Astrocyte (in vitro differentiated cells and primary cell): ENCODE measurements at places on chromosomes 7 and 10. TPM values are rescaled to one million over a fixed set of nuclear protein-coding genes. Genes with fewer than 3 reads are reported as not detected.

- no peak for DNase-seq
Measured at GRCh38 chr7:120363414-120363813, 90.4 kb downstream of the KCND2 start.

DNA sequence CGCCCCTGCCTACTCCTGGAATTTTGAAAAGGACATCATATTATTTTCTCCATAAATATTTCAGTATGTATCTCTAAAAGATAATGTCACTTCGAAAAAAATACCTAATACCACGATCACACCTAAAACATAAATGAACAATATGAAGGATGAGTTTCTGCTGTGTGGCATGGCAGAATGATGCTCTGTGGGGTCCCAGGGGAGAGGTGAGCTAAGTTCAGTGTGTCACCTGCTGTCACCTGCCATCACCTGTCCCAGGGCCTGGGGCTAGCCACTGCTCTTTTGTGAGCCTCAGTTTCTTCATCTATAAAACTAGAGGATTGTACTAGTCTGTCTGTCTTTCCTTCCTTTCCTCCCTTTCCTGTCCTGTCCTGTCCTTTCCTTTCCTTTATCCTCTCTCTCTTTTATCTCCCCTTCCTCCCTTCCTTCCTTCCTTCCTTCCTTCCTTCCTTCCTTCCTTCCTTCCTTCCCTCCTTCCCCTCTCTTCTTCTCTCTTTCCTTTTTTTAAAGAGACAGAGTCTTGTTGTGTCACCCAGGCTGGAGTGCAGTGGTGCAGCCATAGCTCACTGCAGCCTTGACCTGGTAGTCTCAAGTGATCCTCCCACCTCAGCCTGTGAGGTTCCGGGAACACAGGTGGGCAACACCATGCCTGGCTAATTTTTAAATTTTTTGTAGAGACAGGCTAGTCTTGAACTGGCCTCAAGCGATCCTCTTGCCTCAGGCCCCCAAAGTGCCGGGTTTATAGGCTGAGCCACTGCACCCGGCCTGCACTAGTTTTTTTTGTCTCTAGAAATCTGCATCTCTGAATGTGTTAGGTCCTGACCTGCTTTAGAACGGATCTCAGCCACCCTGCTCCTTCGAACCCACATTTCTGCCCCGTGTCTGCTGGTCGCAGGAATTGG, 43.1 kb downstream of the CUX1 start:
- DNase-seq, result no peak

- DNase-seq, result no peak
Measured at GRCh38 chr7:148447221-148447849, 143.2 kb upstream of the C7orf33 start.

GRCh38 chr7:137146012-137146455, 197.5 kb downstream of the PTN start:
- DNase-seq, result peak; percentile 98

GRCh38 chr7:41323806-41324205, 379.1 kb downstream of the INHBA start:
- peak; percentile 20 for DNase-seq

DNA sequence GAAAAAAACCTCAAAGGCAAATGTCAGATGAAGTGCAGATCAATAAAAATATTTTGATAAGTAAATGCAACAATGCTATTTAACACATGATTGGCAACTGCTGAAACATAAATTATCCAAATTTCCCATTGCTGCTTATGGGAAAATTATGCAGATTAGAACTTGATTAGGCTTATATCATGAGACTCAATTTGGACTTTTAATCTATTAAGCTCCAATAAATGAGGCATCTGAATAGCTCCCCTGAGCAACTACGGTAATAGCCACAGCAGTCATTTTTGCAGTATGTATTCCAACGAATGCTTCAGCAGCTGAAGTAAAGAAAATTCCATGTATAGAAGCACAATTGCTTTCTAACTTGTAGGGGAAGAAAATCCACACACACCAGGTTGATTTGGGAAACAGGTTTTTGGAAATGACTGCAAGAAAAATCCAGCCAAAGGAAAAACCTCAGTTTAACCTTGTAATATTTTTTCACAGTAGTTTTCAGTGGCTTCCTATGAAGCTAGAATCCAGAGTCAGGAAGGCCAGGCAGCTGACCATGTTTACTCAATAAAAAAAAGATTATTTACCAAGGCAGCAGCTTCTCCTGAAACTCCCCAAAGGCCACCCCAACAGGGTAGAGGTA, 716.1 kb downstream of the KCNMA1 start:
- DNase-seq, result no peak

GRCh38 chr10:42991442-42992098, 85.3 kb upstream of the RET start:
- DNase-seq, result no peak

GRCh38 chr7:158809596-158809995, 19.7 kb downstream of the ESYT2 start:
- DNase-seq, result no peak

- DNase-seq, result no peak
Measured at GRCh38 chr10:95261926-95262325, 28.9 kb downstream of the PDLIM1 start.

GRCh38 chr10:115727129-115727528, 545.9 kb downstream of the GFRA1 start:
- DNase-seq, result no peak

DNA sequence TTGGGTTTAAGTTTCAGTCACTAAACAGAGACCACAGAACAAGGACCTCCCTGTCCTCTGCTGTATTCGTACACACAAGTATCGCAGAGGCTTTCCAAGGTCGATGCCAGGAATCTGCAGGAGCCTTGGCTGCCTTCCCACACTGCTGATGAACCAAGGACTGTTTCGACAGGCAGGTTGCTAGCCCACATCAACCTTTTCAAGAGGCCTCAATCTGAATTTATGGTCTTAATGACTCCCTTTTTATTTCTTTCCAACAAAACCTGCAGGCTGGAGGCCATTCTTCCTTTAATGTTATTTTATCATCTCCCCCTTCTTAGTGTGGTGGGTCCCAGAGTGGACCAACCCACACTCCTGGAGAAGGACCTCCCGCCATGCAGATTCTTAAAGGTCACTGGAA, 45.6 kb downstream of the JCAD start:
- peak; percentile 44 for DNase-seq

DNA sequence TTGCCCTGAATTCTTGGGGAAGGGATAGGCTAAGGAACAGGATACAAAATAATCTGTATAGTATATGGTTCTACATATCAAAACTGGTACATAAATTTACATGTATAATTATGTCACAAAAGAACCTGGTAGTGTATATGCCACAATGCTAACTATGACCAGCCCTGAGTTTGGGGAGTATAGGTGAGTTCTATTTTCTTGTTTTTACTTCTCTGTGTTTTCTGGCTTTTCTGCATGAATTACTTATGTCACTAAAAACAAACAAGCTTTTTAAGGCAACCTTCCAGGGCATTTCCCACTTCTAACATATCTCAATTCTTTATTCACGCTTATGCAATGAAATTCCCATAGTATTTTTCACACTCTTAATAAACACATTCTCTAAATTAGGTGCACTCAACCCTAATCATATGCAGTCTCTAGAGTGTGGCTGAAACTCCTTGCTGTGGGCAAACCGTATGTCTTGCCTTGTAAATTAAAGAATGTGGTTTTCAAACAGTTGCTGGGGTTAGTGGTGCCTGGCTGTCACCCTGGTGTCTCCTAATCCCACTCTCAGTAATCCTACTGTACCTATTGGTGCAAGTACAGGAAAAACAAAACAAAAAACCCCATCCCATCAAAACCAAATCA, 14.0 kb upstream of the INSIG1 start:
- no peak for DNase-seq

GRCh38 chr7:25388681-25389080, 160.4 kb upstream of the NPVF start:
- DNase-seq, result no peak

- no peak for DNase-seq
Measured at GRCh38 chr7:66313886-66314568, 108.9 kb downstream of the TPST1 start.

DNA sequence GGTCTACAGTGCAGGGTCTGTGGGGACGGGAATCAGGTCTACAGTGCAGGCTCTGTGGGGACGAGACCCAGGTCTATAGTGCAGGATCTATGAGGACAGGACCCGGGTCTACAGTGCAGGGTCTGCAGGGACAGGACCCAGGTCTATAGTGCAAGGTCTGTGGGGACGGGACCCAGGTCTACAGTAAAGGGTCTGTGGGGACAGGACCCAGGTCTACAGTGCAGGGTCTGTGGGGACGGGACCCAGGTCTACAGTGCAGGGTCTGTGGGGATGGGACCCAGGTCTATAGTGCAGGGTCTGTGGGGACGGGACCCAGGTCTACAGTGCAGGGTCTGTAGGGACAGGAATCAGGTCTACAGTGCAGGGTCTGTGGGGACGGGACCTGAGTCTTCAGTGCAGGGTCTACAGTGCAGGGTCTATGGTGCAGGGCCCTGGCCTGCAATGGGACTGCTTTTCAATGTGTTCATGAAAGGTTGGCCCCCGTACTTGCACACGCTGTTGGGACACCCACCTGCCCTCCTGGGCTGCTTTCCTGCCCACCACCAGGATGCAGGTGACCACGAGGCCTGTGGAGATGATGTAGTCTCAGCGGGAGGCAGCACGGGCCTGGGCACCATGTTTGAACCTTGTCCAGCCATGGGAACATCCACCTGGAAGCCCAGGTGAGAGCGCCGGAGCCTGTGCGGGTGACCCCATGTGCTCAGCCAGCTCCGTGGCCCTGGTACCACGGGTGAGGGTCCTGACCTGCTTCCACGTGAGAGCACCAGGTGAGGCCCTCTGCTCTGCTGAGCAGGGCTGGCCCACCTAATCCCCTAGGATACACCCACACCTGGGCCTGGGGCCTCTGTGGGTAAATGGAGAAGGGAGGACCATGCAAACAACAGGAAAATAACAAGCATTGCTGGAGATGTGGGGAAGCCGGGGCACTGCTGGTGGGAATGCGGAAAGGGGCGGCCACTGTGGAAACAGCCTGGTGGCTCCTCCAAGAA, 91.4 kb upstream of the DIP2C start:
- DNase-seq, result no peak

- DNase-seq, result no peak
Measured at GRCh38 chr7:55521917-55522902, 50.1 kb downstream of the VOPP1 start.

- DNase-seq, result no peak
Measured at GRCh38 chr7:48004638-48005037, 24.3 kb downstream of the SUN3 start.

GRCh38 chr7:156518466-156518865, 122.1 kb upstream of the RNF32 start:
- no peak for DNase-seq

DNA sequence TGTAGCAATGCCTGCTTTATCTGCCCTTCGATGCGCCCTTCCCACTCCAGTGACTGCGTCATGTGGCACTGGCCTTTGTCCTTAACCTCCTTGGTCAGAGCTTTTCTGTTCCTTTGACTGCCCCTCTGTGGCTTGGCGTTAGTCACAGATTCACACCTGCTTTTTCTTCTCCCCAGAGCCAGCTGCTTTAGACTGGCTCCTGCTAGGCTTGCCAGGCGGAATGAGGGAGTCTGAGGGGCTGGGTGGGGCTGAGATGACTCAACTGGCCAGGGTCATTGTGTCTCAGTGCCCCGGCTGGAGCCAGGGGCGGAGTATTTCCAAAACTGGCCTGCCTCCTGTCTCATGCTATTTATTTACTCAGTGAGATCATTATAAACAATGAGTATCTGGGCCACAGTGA, 194.1 kb downstream of the EMX2 start:
- no peak for DNase-seq

Gene CALN1
- total RNA-seq, result not detected in 2 replicates

Gene LRRD1
- total RNA-seq, result 0.27 TPM in 1 of 2 replicates, not detected in the other

Gene SEC31B
- total RNA-seq, result 7.8 TPM in 2 replicates

Gene ITPRID1
- total RNA-seq, result not detected in 2 replicates

Gene CLRN3
- total RNA-seq, result not detected in 2 replicates

Gene C10orf143
- 0.73 and 0.82 TPM in 2 replicates for total RNA-seq
